ENCODE measurements at places on chromosomes 5 and 9.

DNA sequence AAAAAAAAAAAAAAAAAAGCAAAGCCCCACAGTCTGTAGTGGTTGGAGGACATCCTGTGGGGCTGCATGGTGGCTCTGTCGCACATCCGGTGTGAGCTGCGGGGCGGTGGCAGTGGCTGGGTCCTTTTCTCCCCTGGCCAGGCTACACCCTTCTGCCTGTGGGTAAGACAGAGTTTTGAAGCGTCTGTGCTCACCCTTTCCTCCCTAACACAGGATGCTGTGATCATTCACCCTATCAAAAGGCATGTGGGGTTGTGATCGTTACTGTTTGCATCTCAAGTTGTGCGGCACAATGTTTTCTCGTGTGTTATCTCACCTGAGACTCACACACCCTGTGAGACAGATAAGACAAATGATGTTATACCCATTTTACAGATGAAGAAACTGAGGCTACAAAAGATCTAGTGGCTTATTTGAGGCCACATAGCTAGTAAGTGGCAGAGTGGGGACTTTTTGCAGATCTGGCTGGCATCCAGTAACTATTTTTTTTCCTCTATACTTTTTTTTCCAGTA is 17.5 kb downstream of the IRF1 start:
- DNase-seq: no peak

DNA sequence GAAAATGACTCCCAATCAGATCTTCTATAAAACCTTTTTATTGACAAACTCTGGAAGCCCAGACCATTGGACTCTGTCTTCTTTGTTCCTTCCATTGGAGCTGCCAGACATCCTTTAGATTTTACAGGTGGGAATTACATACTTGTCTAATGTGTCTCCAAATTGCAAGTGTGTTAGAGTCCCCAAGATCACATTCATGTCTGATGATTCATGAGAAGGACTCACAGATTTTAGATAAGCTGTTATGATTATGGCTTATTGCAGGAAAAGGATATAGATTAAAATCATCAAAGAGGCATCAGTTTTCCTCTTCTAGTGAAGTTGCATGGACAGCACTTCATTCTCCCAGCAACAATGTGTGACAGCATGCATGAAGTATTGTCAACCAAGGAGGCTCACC is 70.4 kb downstream of the MUSK start:
- no peak for DNase-seq

- DNase-seq: no peak
Observed at GRCh38 chr5:173413471-173413982, 85.3 kb upstream of the STC2 start.

DNA sequence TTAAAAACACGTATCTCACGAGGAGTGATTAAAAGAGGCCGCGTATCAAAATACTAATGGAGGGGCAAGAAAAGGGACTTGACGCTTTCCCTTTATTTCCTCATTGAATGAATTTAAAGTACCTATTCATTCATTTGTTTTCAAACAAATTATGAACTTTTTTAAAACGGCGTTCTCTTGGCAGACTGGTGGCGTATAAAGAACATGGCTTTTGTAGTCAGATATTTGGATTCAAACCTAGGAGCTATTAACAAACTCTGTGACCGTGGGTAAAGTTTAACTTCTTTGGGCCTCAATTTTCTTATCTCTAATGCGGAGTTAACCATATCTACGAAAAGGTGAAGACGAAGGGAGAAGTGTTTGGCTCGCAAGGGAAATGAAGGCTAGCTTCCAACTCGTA is 876 bp downstream of the CAAP1 start:
- no peak for DNase-seq

GRCh38 chr9:27539479-27540441 is 10.1 kb upstream of the MOB3B start:
- DNase-seq: no peak

DNA sequence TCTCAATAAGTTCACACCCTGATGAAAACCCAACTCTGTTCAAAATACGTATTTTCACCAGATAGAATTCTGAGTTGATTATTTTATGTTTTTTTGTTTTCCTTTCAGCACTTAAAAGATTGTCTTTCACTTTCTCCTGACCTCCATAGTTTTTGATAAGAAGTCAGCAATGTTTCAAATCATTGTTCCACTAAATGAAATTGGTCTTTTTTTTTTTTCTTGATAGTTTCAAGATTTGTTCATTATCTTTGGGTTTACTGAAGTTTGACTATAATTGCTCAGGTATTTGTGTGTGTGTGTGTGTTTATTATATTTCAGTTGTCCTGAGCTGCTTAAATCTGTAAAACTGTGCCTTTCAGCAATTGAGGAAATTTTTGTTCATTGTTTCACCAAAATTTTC is 498.7 kb downstream of the TLE1 start:
- no peak for DNase-seq

DNA sequence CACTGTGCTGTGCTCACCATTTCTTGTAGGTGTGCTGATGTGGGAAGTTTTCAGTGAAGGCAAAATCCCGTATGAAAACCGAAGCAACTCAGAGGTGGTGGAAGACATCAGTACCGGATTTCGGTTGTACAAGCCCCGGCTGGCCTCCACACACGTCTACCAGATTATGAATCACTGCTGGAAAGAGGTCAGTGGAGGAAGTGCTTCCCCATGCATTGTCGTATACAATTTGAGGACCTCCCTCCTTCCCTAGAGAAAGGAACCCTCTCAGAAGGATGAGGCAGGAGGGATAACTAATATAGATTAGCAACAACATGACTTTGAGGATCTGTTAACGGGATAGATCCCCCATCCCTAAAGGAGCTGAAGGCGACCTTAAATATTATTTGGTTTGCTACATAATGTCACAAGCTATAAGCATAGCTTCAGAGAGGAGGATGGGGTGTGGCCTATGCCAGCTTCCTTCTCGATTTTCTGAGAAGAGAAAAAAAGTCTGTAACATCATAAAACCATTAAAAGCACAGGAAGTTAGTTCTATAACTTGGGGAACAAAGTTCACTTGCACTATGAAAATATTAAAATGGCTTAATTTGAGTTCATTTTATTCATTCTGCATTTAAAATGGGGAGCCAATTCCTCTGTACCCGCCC is 17.0 kb upstream of the CYFIP2 start:
- no peak for DNase-seq

- peak; percentile 48 for DNase-seq
Observed at GRCh38 chr5:15003511-15003920, 131.9 kb upstream of the ANKH start.

GRCh38 chr5:153676406-153676805 is 185.9 kb downstream of the GRIA1 start:
- DNase-seq: no peak

GRCh38 chr5:124683917-124684555 is 62.4 kb downstream of the ZNF608 start:
- DNase-seq: no peak

GRCh38 chr9:109504689-109505088 is 6.6 kb upstream of the PTPN3 start:
- no peak for DNase-seq

DNA sequence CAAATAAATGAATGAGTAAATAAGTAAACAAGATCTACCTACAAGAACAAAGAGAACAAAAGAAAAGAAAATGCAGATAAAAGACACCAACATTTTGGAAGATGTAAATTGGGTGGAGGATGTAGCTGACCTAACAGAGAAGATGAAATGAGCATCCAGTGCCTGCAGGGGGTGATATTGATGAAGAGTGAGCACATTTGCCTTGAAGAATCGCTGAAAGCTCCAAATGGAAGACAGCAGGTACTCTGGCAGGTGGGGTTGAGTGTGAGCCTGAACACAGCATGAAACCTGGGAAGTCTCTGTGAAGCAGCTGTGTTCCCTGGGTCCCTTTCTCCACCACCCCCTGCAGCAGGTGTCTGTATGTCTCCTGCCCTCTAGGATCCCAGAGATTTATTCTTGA is 125.6 kb downstream of the NXNL2 start:
- no peak for DNase-seq

DNA sequence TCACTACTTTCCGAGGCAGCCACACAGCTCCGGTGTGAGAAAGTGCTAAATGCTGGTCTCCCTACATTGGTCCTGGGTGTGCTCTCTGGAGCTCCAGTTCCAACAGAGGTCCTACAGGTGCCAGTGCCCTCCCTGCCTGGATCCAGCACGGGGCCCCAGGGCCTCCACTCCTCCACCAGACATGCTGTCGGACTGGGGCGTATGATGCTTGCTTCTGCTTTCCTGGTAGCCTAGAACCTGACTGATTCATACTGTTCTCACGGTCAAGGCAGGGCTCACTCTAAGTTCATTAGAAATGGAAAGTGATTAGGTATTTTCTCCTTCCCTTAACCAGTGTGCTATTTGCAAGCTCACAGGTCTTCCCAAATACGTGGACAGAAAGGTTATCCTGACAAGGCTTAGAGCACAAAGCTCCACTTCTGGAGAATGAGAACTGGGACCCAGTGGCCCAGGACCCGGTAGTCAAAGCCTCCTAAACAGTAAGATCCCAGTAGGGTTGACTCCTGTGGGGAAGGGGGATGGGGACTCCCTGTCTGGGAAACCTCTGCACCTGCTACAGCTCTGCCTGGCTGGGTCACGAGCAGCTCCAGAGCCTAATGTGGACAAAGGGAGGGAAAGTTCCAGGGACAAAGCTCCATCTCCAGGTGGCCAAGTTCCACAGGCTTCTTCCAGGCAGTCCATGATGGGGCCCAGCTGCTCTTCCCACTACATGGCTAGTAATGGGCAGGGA is 98.1 kb downstream of the PAX5 start:
- DNase-seq: no peak

- DNase-seq: no peak
Observed at GRCh38 chr5:149617760-149618306, 36.5 kb downstream of the ARHGEF37 start.

DNA sequence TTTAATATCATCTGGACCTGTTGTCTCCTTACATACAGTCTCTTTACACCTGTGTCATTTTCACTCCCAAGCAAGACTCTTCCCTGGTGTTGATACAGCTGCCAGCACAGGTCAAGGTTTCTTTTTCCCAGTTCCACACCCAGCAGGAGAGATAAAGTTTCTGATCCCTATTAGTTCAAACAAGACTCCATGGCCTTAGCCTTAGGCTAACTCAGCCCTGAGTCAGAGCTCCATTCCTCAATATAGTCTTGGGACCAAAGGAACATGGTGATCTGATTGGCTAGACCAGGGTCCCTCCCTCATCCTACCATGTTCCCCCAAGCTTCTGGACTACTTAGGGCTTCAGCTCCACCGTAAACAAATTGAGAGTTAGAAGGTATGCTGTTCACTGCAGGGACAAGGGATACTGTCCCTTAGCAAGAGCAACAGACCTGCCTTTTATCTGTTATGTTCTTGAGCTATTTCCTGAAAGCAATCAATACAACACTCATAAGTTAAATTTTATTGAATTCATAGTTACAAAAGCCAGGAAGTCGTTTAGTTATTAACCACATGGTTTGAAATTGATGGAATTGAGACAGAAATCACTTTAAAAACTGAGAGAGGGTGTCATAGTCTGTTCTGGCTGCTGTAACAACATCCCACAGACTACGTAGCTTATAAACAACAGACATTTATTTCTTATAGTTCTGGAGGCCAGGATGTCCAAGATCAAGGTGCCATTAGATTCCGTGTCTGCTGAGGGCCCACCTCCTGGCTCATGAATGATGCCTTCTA is 20.5 kb downstream of the SLC1A1 start:
- no peak for DNase-seq

GRCh38 chr5:96807075-96807654 is 580 bp downstream of the ERAP1 start:
- no peak for DNase-seq

- DNase-seq: no peak
Observed at GRCh38 chr5:95059636-95060035, 225.3 kb downstream of the MCTP1 start.

- DNase-seq: no peak
Observed at GRCh38 chr9:97980918-97981845, 2.0 kb upstream of the ANP32B start.

DNA sequence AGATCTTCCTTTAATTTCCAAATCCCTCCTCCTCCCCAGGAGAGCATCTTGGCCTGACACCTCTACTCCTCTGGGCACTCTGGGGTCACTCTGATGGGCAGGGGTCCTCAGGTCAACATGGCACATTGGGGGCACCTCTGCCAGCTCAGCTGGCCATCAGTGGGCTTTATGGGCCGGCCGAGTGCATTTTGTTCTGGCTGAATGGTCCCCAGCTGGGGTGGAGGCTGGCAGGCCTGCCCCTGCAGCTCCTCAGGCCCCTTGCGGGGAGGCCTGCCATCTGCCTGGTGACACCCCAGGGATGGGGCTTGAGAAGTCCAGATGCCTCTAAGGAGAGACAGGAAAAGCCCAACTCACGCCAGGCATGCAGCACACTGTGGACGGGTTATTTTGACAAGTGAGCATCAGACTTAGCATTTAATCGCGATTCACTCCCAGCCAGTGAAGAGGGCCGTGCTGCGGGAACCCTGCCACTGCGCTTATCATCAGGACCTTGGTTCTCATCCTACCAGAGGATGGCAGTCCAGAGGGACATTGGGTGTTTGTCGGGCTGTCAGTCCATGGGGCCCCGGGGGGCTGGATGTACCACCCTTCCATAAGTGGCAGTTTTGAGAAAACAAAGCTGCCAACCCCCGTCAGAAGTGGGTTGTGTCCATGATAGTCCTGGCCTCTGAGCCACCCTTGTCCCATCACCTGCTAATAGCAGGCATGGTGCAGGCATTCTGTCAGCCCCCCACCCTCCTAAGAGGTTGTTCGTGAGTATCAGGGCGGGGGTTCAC is 21.7 kb downstream of the PHF2 start:
- DNase-seq: no peak

DNA sequence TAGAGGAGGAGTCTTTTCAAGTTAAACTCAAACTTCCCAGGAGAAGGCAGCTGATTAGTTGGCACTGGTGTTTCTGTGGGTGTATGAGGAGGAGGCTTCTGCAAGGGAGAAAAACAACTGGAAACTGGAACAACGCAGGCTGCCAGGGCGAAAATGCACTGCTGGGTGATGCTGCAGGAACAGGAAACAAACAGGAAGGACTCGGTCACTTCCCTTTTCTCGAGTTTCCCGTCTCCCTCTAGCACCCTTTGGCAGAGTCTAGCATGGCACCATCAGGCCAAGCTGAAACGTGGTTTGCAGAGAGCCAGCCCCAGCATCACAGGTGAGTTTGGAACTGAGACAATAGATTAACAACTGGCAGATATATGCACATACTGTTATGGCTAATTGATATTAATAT is 77.5 kb upstream of the CAST start:
- DNase-seq: no peak

- no peak for DNase-seq
Observed at GRCh38 chr5:129082225-129083136, 12.1 kb upstream of the ISOC1 start.

- no peak for DNase-seq
Observed at GRCh38 chr9:102434545-102434944, 560.6 kb upstream of the CYLC2 start.

GRCh38 chr5:172849606-172850453 is 15.8 kb downstream of the ERGIC1 start:
- DNase-seq: no peak

DNA sequence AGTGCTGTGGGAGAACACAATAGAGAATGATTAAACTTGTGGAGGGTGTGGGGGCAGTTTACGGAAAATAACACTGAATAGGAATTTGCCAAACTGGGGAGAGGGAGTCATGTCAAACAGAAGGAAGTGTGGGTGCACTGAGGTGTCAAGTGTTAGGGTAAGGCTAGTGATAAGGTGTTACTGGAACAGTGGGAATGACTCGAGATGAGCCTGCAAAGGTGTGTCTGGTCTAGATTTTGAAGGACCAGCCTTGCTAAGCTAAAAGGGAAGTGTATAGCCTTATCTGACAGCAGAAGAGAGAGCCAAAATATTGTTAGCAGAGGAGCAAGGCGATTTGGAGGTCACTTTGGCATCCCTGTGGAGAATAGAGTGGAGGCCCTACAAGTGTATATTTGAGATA is 4.2 kb downstream of the CNOT6 start:
- DNase-seq: no peak

- DNase-seq: no peak
Observed at GRCh38 chr5:3615217-3615616, 19.6 kb downstream of the IRX1 start.
